ENCODE measurements at places on chromosomes 1 and 21. TPM values are rescaled to one million over a fixed set of nuclear protein-coding genes. Genes with fewer than 3 reads are reported as not detected.

GRCh38 chr1:89865498-89866382 is 44.9 kb downstream of the LRRC8D start:
- H3K4me3 ChIP-seq: no peak overlapping the region
- no peaks in the 10 kb centered on the region for H3K27me3 ChIP-seq
- H3K4me1 ChIP-seq: peaks cover 13% of the 10 kb centered on the region

GRCh38 chr1:220272841-220273090 is 513 bp upstream of the RAB3GAP2 start:
- H3K27ac ChIP-seq: peak overlapping the region; percentile 87
- H3K27me3 ChIP-seq: no peaks in the 10 kb centered on the region

DNA sequence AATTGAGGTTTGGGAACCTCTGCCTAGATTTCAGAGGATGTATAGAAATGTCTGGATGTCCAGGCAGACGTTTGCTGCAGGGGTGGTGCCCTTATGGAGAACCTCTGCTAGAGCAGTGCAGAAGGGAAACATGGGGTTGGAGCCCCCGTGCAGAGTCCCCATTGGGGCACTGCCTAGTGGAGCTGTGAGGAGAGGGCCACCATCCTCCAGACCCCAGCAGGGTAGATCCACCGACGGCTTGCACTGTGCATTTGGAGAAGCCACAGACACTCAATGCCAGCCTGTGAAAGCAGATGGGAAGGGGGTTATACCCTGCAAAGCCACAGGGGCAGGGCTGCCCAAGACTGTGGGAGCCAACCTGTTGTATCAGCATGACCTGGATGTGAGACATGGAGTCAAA is 354.6 kb downstream of the ZNF326 start:
- H3K4me3 ChIP-seq: no peak overlapping the region
- H3K4me1 ChIP-seq: no peaks in the 10 kb centered on the region
- no peak overlapping the region for H3K27ac ChIP-seq
- no peak for DNase-seq

PBX1 gene
- total RNA-seq: 34.6 TPM

- H3K27ac ChIP-seq: no peak overlapping the region
- no peak overlapping the region for H3K4me3 ChIP-seq
- no peak for DNase-seq
- no peaks in the 10 kb centered on the region for H3K36me3 ChIP-seq
- H3K4me1 ChIP-seq: no peaks in the 10 kb centered on the region
These were observed 115.1 kb downstream of the SLC16A1 start for GRCh38 chr1:112840631-112841624.

FCRL5 gene
- not detected for total RNA-seq

DNA sequence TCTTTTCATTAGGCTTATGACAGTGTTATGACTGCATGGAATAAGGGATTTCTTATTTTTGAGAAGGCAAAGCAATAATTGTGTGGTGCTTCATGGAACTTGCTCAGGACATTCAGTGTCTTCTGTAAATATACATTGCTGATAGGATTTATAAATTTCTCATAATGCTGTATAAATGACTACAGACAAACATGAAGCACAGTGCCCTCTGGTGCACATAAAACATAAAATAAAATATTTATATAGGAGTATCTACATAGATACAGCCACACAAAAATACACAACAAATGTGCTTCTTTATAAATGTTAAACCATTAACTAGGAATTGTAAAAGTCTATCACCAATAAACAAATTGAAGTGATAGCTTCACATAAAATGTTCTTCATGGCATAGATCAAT is 24.1 kb downstream of the BRINP3 start:
- no peak for DNase-seq
- no peak overlapping the region for H3K4me3 ChIP-seq
- H3K27me3 ChIP-seq: no peaks in the 10 kb centered on the region
- no peaks in the 10 kb centered on the region for H3K36me3 ChIP-seq
- no peak overlapping the region for H3K27ac ChIP-seq

DNA sequence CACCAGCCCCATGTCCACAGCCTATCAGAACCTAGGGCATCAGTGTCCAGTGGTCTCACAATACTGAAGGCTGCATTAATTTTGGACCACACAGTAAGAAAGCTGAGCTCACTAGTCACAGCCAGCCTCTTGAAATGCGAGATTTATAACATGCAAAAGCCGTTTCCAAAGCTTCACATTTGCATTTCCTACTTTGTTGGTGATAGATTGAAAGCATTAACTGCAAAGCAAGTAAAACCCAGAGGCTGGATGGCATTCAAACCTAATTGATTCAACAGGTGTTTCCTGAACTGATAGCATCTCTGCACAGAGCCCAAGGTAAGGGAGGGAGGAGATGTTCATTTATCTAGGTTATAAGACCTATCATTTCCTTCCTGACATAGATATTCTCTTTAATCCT is 410.1 kb downstream of the OMA1 start:
- H3K27me3 ChIP-seq: no peaks in the 10 kb centered on the region
- no peak overlapping the region for H3K27ac ChIP-seq
- H3K4me3 ChIP-seq: no peak overlapping the region
- DNase-seq: no peak

Data from suprapubic skin (tissue), 4 donors.